ENCODE measurements at places on chromosomes 1 and 21. TPM values are rescaled to one million over a fixed set of nuclear protein-coding genes. Genes with fewer than 3 reads are reported as not detected.

DNA sequence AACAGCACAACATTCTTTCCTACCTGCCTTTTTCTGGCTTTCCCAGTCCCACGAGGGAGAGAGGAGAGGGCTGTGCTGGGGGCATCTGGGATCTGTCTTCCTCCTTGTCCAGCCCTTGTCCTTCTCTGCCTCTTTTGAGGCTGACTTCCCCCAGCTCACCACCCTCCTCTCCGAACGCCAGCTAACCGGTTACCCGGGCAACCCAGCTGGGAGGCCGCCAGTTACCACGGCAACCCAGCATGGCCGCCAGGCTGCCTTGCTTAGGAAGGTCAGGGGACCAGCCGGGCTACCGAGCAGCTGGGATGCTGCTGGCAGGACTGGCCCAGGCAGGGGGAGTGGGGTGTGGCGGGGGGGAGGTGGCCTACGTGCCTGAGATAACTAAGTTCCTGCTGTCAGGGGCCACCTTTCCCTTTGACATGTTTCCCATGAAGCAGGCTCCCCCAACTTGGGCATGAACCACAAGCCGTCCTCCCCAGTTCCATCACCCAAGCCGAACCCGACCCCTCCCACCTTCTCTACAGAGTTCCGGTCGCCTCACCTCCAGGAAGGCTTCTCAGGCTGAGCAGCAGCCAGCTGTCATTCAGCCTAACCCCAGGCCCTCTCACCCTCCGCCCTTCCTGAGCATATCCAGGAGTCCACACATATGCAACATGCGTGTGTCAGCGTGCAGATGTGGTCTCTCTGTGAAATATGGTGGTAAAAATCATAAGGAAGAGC, 8.7 kb downstream of the PLEKHA6 start:
- H3K27ac ChIP-seq, result peak overlapping the region; percentile 39
- DNase-seq, result peak; percentile 88
- no peaks in the 10 kb centered on the region for H3K36me3 ChIP-seq
- no peak overlapping the region for H3K4me3 ChIP-seq
- no peaks in the 10 kb centered on the region for H3K27me3 ChIP-seq

GRCh38 chr1:240000634-240001033, 91.0 kb upstream of the FMN2 start:
- H3K27ac ChIP-seq, result no peak overlapping the region
- no peak for DNase-seq
- H3K36me3 ChIP-seq, result no peaks in the 10 kb centered on the region
- H3K4me3 ChIP-seq, result no peak overlapping the region
- peaks cover 9% of the 10 kb centered on the region for H3K4me1 ChIP-seq
- peaks cover 17% of the 10 kb centered on the region for H3K27me3 ChIP-seq

DNA sequence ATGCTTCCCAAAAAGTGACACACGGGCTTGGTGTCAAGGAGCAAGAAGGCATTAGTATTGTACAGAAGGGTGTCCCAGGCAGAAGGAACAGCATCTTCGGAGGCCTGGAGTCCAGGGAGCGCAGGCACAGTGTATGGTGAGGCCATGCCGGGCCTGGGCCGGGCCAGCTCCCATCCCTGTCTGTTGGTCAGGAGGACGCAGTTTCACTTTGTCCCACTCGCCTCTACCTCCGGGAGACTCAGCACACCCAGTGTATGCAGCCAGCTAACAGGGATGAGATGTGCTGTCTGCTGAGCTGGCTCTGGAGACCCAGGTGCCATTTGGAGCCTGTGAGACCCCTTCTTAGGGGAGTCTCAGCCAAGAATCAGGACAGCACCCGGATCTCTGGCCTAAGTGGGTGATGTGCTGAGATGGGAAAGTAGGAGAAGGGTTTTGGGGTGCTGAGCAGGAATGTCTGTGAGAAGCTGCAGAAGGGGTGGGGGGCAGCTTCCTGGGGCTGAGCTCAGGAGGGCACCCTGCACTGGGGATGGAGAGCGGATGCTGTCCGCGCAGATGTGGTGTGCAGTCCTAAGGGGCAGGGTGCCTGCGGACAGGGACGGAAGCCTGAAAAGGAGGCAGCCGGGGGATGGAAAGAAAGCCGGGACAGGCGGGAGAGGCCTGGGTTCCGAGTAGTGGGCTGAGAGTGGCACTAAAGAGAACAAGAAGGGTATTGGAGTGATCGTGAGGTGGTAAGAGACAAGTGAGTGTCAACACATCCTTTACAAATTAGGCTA, 25.7 kb downstream of the DMRTB1 start:
- peaks cover 6% of the 10 kb centered on the region for H3K27me3 ChIP-seq
- H3K36me3 ChIP-seq, result no peaks in the 10 kb centered on the region
- no peak overlapping the region for H3K4me3 ChIP-seq
- DNase-seq, result no peak

- H3K4me3 ChIP-seq, result no peak overlapping the region
- H3K27me3 ChIP-seq, result no peaks in the 10 kb centered on the region
- no peaks in the 10 kb centered on the region for H3K36me3 ChIP-seq
- H3K27ac ChIP-seq, result no peak overlapping the region
These were observed 104.6 kb downstream of the NEGR1 start for GRCh38 chr1:72177711-72178110.

The OR14K1 gene
- not detected for total RNA-seq

All from sigmoid colon (tissue), 7 donors.